ENCODE measurements at places on chromosomes 7 and 10.

DNA sequence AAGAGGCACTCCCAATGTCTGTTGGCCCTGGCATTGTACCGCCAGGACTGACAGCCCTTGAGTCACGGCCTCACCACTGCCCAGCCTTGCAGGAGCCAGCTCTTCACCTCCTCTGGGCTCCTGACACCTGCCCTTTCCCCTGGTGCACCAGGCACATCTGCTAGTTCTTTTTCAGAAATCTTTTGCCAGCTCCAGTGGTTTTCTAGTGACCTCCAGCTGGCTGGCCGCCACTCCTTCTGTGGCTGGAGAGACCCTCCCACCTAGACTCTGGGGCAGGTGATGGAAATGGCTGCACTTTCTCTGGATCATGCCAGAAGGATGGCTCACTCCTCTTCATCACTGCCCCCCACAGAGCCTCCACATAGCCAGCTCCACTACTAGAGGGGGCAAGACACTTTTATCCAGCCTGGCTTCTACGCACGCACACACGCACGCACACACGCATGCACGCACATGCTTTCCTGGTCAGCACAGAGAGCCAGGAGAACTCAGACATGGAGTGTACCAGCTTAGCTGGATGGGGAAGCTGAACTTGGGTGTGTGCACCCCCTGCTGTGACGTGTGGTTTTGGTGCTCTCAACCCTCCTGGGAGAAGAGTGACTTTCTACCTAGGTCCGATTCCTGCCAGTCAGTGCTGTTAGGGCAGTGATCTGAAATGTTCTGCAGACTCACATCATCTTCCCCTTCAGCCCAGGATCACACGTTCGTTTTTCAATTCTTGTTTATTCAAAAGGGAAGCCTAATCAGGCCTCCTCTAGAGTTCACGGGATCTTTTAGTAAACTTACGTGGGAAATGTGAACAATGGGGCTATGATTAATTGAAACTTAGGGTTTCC, 222.0 kb downstream of the PRPF18 start:
- no peak for DNase-seq

GRCh38 chr7:151505433-151505832, 14.3 kb downstream of the RHEB start:
- DNase-seq: no peak

DNA sequence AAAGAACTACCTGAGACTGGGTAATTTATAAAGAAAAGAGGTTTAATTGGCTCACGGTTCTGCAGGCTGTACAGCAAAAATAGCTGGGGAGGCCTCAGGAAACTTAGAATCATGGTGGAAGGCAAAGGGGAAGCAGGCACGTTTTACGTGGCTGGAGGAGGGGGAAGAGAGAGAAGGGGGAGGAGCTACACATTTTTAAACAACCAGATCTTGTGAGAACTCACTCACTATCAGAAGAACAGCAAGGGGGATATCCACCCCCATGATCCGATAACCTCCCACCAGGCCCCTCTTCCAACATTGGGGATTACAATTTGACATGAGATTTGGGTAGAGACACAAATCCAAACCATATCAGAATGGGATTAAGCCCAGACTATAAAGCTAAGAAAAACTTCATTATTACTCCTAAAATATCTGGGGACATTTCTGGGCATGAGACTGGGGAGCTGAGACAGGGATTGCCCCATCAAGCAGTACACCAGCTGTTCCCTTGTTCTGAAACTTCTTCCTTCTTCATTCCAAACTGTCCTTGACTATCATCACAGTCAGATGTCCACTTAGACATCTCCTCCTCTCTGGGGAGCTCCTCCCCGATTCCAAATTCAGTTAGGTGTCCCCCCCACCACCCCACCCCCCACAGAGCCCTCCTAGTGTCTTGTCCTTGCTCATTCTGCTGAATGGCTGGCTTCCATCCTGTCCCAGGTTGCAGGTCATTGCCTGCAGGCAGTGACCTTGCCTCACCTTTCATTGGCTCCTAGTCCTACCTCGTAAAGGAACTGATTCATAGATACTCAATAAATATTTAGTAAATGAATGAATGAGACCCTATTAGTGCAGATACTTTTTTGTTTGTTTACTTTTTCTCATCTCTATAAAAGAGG, 132.6 kb downstream of the EVX1 start:
- DNase-seq: no peak

GRCh38 chr10:61835946-61836887, 65.3 kb upstream of the ARID5B start:
- no peak for DNase-seq

GRCh38 chr10:51767103-51767763, 67.8 kb upstream of the CSTF2T start:
- no peak for DNase-seq

DNA sequence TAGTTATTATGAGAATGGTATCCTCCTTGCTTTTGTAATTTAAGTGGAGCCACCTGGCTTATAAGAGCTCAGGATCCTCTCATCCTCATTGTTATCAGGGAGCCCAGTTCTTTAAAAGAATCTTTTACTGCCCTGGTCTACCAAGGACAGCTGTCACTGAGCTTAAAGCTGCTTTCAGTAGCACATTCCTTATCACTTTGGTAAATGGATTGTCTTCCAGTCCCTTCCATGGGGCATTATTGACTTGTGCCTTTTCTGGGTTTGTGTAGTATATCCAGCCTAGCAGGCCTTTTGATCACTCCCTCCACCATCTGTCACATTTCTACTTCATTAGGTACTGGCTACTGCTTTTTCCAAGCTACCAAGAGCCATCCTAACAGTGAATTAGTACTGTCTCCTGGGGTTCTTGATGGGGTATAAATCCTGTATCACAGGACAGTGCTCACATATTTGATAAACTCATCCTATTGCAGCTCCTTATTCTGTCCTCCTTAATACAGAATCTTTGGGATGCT, 208.9 kb downstream of the TMEM26 start:
- DNase-seq: no peak

DNA sequence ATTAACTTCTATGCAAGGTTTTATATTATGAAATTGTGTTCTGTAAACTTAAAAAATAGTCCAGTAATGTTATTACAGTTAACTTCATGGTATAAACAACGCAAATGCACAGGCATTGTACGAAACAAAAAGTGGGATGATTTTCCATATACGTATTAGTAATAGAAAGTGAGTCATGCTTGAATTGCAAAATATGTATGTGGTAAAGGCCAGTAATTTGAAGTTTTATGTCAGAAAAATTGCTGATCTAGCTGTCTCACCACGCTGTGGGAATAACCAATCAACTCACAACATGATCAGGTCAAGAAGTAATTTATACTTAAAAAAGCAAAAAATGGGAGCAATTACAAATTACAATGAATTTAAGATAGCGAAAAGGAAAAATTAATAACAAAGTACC, 37.0 kb upstream of the GLI3 start:
- no peak for DNase-seq

DNA sequence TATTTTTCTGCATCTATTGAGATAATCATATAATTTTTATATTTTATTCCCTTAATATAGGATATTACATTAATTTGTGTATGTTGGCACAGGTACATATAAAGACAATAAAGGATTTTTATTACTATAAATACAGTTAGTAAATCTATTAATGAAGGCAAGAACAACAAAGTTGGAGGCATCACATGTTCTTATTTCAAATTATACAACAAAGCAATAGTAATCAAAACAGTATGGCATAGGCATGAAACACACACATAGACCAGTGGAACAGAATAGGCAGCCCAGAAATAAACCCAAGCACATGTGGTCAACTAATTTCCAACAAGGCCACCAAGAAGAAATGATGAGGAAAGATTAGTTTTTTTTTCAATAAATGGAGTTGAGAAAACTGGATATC, 11.2 kb downstream of the TFPI2 start:
- DNase-seq: no peak

- no peak for DNase-seq
Observed at GRCh38 chr10:58776568-58777318, 264.1 kb downstream of the BICC1 start.

GRCh38 chr10:27145937-27146336, 8.2 kb downstream of the YME1L1 start:
- no peak for DNase-seq

DNA sequence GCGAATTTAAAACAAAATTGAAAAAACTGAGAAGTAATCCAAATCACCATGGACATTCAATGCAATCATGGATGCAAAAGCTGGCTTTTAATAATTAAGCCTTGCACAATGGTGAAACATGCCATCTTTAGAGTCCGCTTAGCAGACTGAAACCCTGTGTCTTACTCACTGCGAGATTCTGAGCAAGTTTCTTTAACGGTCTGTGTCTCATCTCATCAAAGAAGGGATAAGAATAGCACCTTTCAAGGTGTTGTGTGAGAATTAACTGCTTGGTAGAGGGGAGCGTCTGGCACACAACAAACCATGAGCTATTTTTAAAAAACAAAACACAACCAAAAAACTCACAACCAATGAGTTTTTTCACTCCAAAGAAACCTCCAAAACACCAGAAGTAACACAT, 21.4 kb downstream of the ACBD7 start:
- DNase-seq: no peak

- no peak for DNase-seq
Observed at GRCh38 chr10:34918776-34919315, 103.8 kb upstream of the PARD3 start.

GRCh38 chr10:88006261-88006660, 142.8 kb downstream of the PTEN start:
- DNase-seq: no peak

DNA sequence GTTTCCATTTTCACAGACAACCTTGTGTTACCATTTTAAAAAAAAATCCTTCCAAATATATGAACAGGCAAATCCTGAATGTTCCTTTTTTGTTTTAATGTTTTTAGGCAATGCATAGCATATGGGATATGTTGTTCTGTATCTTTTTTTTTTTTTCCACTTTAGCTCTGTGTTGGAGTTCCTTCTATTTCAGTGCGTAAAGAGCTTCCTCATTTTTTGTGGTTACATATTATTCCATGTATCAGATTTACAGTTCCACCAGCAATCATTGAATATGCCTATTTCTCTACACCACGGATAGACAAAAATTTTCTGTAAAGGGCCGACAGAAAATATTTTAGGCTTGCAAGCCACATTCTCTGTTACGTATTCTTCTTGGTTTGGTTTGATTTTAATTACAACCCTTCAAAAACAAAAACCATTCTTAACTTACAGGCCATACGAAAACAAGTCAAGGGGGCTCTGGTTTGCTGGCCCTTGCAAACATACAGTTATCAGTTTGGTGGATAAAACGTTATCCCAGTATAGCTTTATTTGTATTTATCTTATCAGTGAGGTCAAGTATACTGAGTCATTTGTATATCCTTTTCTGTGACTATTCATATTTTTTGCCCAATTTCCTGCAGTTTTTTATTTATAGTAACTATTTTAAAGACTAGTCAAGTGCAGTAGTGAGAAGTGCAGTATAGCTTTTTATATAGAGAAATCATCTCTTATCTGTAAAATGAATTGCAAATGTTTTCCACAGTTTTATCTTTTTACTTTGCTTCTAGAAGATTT, 55.7 kb downstream of the RALA start:
- DNase-seq: no peak

- no peak for DNase-seq
Observed at GRCh38 chr10:98030093-98030821, at the start of gene CRTAC1. TSS of gene CRTAC1 (minus strand) at chr10:98030621. CDS start at chr10:98030472, 149 bp downstream.

DNA sequence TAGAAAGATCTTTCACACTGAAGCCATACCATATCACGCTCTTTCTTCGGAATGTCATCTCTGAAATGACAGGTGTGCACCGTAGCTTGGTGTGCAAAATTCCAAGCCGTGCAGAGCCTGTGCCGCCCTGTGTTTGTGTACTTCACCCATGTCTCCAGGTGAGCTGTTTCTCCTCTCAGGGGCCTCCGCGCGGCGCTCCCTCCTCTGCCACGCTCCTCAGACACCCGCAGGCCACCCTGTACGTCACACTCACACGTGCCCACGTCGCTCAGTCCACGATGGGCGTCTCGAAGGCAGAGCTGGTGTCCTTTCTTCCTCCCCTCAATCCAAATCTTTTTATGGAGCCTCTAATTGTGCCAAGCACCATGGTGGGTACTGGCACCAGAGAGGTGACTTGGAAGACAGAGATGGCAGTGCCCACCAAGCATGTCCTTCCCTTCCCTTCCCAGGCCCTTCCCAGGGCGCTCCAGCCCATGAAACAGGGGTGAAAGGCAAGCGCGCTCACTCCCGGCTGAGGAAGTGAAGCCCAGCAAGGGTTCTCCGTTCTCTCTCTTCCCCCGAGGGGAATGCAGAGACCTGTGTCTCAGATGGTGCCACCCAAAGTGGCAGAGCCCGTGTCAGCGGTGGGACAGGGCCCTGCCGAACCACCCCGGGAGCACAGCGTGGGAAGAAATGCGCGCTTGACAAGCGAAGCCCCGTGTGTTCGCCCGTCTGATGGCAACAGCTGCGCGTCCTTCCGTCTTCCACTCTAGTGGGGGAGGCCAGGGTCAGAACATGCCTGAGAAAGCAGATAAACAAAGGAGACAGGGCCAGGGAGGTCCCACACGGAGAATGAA, 292.5 kb upstream of the SHH start:
- DNase-seq: no peak

GRCh38 chr10:88227342-88228018, 355.6 kb downstream of the RNLS start:
- no peak for DNase-seq

DNA sequence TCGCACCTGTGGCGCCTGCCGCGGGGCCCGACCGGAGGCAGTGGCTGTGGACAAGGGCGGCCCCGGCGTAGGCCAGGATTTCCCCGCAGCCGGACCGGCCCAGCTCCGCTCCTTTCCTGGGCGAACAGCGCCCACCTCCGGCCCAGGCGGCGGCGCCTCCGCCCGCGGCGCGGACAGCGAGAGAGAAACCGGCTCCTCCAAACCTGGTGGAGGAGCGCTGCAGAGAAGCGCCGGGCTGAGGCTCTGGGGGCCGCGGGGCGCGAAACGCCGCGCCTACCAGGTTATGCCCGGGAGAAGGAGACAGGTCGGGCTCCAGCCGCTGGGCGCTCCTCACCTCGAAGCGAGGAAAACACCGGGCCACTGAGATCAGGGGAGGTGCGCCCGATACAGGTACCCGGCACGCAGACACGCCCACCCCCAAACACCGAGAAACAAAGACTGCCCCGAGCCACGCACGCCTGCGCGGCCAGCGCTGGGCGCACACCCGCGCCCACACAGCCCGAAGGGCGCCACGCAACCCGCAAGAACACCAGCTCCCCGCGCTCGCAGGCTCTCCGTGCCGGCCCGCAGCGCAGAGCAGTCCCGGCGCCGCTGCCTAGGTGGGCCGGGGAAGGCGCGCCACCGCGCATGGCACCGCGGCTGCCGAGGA, 3.3 kb downstream of the GRID1 start:
- no peak for DNase-seq

All from NAMALWA (cell line).